ENCODE measurements at places on chromosomes 2 and 18. TPM values are rescaled to one million over a fixed set of nuclear protein-coding genes. Genes with fewer than 3 reads are reported as not detected.
A peak's percentile ranks its signal among the peaks of the same experiment; 100 is the strongest.

- peak; percentile 83 for DNase-seq
Measured at GRCh38 chr18:58579561-58580047, 49.3 kb downstream of the ALPK2 start.

DNA sequence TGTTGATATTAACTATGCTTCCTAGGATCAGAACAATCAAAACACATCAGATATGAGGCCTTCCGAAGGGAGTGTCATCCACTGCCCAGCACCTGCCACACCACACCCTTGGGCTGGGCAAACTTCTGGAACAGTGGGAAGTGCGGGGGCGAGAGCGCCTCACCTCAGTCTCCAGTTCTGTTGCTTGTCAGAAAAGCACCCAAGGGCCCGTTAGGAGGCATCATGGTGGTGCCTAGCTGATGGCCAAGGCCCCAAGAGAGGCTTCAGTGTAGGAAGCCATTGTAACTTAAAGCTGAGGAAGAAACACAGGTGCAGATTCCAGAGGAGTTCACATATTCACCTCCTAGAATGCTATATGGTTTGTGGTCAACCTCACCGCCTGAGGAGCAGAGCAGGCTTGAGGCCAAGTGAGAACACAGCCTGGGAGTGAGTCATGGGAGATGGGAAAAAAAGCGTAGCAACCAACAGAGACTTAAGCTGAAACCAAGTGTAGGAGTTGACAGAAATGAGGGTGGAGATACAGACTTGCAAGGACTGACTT lies 85.1 kb upstream of the ATL2 start:
- peak; percentile 67 for DNase-seq

The RGPD4 gene
- 0.04 TPM for polyA plus RNA-seq

The RFTN2 gene
- 0.16 TPM for polyA plus RNA-seq

The SGPP2 gene
- not detected for polyA plus RNA-seq

DNA sequence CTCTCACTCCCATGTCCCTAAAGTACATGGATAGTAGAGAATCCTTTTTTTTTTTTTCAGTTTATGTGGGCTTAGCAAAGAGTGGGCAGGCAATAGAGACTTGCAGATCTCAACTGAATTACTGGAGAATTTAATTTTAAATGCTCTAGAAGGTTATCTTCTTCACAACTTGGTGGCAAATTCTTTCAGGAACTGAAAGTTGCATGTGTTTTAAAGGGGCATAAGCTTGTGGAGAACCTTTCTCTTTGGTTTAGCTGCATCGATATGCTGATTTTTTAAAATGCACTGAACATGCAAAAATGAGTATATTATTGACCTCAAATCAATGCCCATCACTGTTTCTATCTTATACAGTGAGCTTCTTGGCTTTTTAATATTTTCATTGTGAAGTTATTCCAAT lies 24.9 kb upstream of the GALNT3 start:
- DNase-seq, result no peak

The C2orf66 gene
- polyA plus RNA-seq, result 0.23 TPM

The MROH2A gene
- not detected for polyA plus RNA-seq

The GALNT5 gene
- 22.6 TPM for polyA plus RNA-seq

GRCh38 chr2:89841476-89841840 lies 1150.0 kb downstream of the RPIA start:
- no peak for DNase-seq

The SLC9A4 gene
- polyA plus RNA-seq, result not detected

The TACR1 gene
- polyA plus RNA-seq, result 0.07 TPM

- no peak for DNase-seq
Measured at GRCh38 chr2:127887082-127887775, 1.5 kb upstream of the AMMECR1L start.

- peak; percentile 88 for DNase-seq
Measured at GRCh38 chr2:233974530-233975071, 57.4 kb downstream of the TRPM8 start.

The SLC40A1 gene
- 0.47 TPM for polyA plus RNA-seq

GRCh38 chr2:38685116-38685735 lies 19.3 kb downstream of the GALM start:
- DNase-seq, result no peak

GRCh38 chr2:240353086-240353798 lies 82.2 kb upstream of the GPC1 start:
- DNase-seq, result no peak

- DNase-seq, result no peak
Measured at GRCh38 chr2:69625078-69625795, 18.3 kb downstream of the AAK1 start.

- peak; percentile 82 for DNase-seq
Measured at GRCh38 chr2:109331896-109332848, 203.2 kb downstream of the SH3RF3 start.

DNA sequence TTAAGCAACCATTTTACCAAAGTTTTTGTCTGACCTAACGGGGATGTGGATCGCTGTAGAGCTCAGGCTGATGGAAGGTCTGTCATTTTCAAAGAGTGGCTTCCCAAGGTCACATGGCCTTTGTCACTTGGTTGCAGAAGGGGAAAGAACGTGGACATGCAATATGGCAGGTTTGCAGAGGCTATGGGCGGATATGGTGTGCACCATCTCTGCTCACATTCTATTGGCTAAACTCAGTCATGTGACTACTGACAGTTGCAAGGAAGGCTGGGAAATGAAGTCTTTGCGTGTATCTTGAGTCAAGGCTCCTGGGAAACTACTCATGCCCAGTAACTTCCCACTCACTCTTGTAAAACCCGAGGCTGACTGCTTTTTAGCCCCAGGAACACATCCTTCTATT lies 96.8 kb downstream of the ST6GAL2 start:
- DNase-seq, result no peak

DNA sequence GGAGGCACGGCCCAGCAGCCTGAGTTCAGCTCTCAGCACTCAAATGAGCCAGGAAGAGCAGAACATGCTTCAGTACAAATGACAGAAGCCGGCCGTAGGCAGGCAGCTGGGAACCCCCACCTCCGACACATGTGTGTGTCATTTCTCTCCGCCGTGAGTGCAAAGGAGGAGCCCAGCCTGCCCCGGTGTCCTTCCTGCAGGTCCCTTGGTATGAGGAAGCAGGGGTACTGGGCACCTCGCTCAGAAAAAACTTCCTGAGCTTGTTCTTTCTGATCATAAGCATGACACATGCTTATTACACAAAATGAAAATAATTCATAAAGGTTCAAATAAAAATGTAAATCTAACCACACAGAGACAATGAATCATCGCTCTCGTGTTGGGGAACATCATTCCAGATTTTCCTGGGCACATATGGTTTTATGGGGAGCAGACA lies 35.3 kb downstream of the KCNF1 start:
- no peak for DNase-seq

GRCh38 chr2:3447789-3448317 lies 68.4 kb downstream of the TRAPPC12 start:
- no peak for DNase-seq

- DNase-seq, result no peak
Measured at GRCh38 chr2:237488295-237488694, 1.2 kb downstream of the MLPH start.

GRCh38 chr2:196284866-196285557 lies 113.6 kb upstream of the STK17B start:
- DNase-seq, result no peak

- DNase-seq, result no peak
Measured at GRCh38 chr2:188607501-188607900, 315.8 kb downstream of the GULP1 start.

- DNase-seq, result no peak
Measured at GRCh38 chr18:6659963-6660725, 69.4 kb upstream of the ARHGAP28 start.

- DNase-seq, result no peak
Measured at GRCh38 chr2:200603972-200604371, 18.2 kb downstream of the AOX1 start.

DNA sequence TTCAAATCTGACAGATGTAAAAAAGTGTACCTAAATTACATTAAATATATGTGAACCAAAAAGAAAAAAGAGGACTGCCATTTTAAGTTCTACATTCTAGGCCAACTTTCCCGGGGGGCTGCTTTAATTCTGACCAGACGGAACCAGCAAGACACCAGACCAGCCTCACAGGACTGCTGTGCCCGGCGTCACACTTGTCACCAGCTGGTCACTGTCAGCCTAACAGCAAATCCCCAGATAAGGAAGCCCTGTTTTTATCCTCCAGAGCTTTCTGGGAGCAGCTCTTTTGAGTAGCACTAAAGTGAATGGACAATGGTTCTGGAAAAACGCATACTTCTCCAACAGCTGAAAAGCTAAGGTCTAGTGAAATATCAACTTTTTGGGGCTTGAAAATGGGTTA lies 35.6 kb downstream of the CYB5A start:
- no peak for DNase-seq

GRCh38 chr2:106032676-106033075 lies 161.4 kb downstream of the UXS1 start:
- no peak for DNase-seq

DNA sequence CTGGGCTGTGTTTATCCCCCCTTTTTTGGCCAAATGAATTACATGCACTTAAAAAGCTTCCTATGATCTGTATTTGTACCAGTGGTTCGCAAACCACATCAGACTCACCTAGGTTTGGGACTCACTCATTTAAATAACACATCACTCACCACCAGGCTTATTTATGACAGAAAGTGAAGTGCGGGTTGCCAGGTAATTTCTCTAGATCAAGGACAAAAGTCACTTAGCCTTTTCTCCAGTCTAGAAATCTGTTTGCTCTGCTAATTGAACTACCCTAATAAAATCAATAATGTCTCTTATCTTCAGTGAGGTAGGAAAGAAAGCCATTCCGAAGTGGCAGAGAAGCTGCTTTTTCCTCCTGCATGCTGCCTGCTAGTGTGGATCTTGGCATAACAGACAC lies 88.1 kb upstream of the SLC8A1 start:
- no peak for DNase-seq

- no peak for DNase-seq
Measured at GRCh38 chr18:6730416-6731221, 1.1 kb downstream of the ARHGAP28 start.

- no peak for DNase-seq
Measured at GRCh38 chr2:126913881-126914615, 15.4 kb downstream of the TEX51 start.

DNA sequence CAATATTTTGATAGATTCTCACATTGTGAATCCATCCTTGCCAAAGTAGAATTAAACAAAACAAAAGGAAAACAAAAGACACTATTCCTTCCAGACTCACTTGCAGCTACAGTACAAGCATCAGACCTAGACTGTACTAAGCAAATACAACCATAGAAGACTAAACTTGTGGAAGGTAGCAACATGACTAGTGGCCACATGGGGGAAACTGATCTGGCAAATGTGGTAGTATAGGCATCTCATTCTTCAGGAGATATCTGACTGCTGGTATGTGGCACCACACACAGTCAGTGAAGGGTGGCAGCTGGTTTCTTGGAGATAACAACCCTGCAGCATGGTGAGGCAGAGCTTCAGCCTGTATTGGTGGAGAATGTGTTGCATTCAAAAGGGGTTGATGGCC lies 81.0 kb upstream of the ACVR2A start:
- DNase-seq, result no peak

DNA sequence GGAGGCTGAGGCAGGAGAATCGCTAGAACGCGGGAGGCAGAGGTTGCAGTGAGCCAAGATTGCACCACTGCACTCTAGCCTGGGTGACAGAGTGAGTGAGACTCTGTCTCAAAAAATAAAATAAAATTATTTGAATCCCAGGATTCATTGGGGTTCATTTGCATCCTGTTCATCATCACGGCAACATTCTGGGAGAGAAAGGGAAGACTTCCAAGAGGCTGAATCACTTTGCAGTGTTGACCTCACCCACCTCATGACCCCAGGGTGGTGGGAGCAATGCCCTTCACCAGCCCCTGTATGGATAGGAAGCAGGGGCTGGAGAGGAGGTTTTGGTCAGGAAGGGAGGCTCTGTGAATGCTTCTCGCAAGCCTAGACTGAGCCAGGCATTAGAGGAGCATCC lies 195.6 kb downstream of the CTIF start:
- DNase-seq, result no peak

The NEDD4L gene
- polyA plus RNA-seq, result 10.8 TPM

DNA sequence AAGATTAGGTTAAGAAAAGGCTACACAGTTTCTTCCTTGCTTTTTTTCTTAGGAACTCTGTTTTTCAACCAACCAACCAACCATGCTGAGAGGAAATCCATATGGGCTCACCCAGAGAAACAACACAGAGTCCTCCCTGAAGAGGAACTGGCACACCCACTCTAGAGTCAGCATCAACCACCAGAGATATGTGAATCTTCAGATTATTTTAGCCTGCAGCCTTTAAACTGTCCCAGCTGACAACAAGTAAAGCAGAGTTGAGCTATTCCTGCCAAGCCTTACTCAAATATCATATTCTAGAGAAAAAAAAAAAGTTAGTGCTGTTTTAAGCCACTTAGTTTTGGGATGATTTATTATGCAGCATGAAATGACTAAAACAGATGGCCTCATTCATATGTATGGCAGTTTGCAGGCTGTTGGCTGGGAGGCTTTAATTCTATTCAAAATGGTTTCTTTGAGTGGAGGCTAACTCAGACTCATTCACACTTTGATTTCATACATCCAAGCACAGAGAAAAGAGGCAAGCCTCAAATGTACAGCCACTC lies 1637.7 kb upstream of the LRRTM1 start:
- DNase-seq, result no peak

The IL36RN gene
- polyA plus RNA-seq, result not detected

The GPR17 gene
- polyA plus RNA-seq, result not detected

DNA sequence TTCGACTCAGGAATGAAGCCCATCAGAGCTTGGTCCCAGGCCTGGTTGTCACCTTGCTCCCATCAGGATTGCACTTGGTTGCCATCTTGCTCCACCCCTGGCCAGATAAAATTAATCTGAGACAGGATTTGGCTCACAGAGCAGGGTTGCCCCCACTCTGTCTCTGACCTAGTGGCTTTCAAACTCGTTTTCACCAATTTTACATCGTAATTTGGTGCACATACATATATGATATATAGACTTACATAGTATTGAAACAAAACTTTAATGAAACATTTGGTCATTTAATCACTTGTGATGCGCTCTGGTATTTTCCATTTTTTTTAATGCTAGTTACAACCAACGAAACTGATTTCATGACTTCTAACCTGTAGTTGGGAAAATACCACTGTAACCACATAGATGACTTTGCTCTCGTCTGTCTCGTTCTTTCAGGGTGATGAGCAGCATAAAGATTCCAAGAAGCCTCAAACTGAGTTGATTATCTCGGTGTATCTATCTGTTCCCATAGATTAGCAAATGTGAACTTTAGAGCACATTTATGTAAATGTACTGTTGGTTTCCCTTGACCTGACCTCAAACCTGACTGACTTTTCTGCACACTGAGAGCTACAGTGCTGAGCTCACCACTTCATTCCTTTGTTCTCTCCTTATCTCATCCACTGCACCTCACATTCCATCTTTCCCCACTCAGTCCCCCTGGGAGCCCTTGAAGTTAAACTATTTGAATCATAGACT lies 30.5 kb upstream of the PLB1 start:
- DNase-seq, result no peak

- DNase-seq, result no peak
Measured at GRCh38 chr2:176112375-176113302, 3.9 kb upstream of the HOXD10 start.

The G6PC2 gene
- not detected for polyA plus RNA-seq
